Activated CD4-positive, alpha-beta T cell treated with anti-CD3 and anti-CD28 coated beads for 4 hours (primary cell): ENCODE measurements at places on chromosomes 16 and 17.

DNA sequence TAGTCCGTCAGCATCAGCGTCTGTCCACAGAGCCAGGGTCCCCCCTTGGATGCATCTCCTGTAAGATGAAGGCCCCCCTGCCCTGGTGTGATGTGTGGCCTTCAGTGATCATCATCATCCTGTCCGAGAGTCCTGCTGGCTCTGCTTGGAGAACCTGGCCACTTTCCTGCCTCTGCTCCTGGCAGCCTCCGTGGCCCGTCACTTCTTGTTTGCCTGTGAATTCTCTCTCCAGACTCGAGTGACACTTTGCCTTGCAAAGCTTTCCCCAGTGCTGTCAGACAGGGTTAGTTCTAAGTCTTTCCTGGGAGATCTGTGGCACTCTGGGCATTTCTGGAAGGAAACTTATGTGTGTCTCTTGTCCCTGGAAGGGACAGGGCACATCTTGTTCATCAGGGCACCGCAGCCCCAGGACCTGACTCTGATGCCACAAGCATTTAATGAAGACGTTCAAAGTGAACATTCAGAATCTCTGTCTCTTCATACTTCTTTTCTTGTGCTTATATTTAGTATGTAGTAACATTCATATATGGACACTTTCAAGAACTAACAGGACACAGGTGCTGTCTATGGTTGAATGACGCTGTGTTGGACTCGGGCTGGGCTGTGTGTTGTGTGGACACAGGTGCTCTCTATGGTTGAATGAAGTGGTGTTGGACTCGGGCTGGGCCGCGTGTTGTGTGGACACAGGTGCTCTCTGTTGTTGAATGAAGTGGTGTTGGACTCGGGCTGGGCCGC, 68.5 kb downstream of the RPTOR start:
- no peak for DNase-seq

GRCh38 chr17:48642059-48642842, 16.1 kb upstream of the HOXB9 start:
- no peak for DNase-seq

DNA sequence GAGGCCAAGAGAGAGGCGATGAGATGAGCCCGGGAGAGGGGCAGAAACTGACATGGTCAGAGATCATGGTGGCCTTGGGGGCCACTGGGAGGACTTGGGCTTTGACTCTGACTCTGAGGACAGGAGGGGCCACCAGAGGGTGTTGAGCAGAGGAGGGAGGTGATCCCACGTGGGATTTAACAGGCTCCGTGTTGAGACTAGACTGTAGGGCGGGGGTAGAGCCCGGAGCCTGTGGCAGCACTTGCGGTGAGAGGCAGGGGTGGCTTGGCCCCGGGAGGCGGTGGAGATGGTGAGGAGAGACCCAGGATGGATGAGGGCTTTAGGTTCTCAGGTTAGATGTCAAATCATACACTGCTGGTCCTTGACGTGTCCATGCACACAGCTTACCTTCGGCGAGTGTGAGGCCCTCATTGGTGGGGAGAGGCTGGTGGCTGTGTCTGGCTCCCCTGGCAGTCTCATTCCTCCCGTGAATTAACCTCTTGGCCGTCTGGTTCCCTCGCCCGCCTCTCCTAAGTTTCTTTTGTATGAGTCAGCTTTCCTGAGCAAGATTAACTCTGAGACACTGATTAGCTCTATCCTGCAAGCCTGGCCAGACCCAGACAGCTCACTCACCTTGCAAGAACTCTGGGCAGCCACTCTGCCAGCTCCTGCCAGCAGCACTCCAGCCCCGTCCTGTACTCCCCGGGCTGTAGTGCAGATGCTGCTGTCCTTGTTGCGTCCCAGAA, 39.7 kb downstream of the VPS35L start:
- DNase-seq = no peak

- no peak for DNase-seq
Measured at GRCh38 chr16:73232555-73233328, 184.8 kb upstream of the ZFHX3 start.

- DNase-seq = no peak
Measured at GRCh38 chr16:81071805-81072204, 5.2 kb downstream of the C16orf46 start.
